ENCODE measurements at places on chromosomes 11 and 22. TPM values are rescaled to one million over a fixed set of nuclear protein-coding genes. Genes with fewer than 3 reads are reported as not detected.

Gene BARX2
- total RNA-seq: 0.51 TPM

Gene MYBPC3
- not detected for total RNA-seq

Gene SLC22A25
- total RNA-seq: not detected

Gene PGA3
- not detected for total RNA-seq

Gene TMEM86A
- total RNA-seq: 0.65 TPM

Gene CRYBB1
- total RNA-seq: not detected

Gene MMP27
- not detected for total RNA-seq

DNA sequence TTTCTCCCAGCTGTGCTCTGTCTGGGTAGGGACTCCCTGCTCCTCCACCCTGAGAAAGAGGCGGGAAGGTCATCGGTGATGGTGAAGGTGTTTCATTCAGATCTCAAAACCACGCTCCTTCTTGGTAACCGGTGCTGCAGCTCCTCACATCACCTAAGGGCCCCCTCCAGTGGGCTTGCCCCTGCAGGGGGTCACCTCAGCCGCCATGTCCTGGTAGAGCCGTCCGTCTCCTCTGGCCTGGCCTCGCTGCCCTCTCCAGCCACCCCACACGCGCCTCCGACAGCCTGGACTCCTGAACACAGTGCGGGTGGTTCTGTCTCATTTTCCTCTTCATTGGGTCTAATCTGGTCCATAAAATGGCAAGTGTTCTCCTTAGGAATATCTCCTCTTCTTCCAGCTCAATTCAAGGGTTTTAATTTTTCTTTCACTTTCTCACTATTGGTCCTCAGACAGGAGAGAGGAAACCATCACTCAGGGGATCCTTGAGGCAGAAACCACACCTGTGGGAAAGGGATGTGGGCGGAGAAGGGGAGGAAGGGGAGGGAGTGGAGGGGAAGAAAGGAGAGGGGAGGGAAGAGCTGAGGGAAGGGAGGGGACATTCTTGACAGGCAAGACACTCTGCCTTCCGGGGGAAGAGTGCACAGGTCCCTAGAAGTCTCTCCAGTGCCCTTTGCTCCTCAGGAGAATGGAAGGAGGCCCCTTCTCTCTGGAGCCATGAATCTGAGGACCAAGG lies 1338.4 kb downstream of the TBC1D22A start:
- DNase-seq: no peak

DNA sequence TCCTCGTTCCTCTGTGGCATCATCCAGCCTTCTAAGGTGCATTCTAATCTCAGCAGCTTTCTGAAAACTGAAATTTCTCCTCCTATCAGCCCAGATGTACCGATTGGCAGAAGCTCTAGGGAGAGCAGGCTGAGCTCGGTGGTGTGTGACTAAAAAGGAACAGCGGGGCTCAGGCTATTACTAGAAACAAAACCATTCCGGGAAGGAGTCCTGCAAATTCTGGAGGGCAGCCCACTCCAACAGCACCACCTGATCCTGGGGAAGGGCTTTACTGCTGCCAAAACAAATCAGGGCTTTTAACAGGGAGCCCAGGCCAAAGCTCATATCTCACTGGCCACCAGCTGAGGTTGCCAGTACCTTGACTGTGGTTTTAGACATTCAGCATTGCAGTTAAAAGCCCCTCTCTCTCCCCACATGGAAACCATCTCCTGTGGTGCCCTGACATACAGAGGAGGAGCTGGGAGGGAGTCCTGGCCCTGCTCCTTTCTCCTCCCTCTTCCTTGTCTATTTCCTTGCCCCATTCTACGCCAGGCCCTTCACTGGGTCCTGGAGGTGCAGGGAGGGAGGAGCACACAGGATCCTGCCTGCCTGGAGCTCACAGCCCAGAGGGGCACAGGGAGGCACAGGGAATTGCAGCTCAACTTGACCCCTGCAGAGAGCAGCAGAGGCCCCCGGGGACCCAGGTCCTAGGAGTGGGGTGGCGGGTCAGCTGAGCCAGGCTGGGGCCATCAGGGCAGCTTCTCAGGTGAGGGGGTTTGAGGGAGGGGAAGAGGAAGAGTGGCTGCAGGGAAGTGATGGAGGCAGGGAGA lies 889 bp downstream of the PLAAT4 start:
- DNase-seq: peak; percentile 43

DNA sequence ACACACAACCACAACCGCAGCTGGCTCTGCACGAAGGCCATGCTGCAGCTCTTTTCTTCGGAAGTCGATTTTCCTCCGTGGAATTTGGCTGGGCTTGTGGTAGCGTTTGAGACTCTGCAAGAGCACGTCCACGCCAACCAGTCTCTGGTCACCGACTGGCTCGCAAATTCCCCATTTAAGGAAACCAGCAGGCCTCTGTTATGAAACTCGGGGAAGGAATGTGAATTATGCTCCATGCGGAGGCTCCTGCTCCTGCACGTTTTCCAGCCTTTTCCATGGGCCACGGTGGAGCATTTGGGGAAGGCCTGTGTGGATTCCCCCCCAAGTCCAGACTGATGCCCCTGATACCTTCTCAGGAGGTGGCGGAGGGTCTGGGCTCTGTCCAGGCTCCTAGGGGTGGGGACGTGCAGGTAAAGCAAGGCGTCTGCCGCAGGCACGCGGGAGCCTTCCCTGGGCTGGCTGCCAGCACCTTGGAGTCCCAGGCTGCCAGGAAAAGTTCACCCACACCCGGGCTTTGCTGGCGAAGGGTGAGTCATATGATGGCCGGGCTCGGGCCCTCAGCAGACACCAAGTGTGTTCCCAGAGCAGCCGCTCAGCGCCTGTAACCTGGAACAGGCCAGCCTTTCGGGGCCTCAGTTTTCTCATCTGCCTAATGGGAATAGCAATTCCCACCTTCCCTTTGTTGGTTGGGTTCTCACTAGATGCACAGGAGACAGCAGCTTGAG lies 41.9 kb downstream of the LRP5 start:
- peak; percentile 94 for DNase-seq

DNA sequence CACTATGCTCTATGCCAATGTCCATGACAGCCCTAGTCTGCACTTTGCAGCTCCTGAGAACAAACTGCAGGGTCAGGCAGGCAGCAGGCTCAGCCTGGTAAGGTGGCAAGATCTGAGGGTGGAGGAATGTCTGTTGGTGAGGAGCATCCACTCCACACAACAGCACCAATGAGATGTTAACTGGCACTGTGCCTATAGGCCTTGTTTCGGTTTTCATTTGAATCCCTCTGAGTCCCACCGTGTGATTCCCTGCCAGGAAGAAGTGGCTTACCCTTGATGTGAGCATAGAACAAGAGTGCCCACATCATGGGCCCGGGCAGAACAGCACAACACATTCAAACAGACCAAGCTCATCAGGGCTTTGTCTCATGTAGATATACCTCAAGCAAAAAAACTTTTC lies 44.1 kb upstream of the CHRM4 start:
- no peak for DNase-seq

DNA sequence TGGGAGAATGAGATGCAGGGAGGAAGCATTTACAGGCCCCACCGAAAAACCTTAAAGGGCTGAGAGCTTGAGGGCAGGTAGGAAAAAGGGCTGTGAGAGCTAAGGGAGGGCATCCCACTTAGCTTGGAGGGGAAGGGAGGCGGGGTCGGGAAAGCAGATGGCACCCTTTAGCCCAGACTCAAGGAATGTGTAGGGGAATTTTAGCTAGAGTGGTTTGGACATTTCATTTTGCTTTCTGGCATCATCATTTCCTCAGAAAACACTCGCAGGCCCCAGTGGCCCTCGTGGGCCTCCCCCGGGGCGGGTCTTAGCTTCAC lies 846 bp upstream of the STIM1 start:
- no peak for DNase-seq

DNA sequence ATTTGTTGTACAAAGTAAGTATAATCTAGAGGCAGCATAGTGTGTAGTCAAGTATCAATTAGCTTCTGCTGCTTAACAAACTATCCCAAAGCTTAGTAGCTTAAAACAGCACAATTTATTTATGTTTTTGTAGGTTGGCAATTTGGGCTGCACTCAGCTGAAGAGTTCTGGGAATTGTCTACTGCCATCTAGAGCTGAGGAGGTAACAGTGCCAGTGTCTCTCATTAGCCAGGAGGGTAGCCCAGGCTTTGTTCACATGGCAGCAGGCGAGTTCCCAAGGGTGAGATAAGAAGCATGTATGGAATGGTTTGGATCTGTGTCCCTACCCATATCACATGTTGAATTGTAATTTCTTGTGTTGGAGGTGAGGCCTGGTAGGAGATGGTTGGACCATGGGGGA lies 45.8 kb upstream of the SLN start:
- no peak for DNase-seq

DNA sequence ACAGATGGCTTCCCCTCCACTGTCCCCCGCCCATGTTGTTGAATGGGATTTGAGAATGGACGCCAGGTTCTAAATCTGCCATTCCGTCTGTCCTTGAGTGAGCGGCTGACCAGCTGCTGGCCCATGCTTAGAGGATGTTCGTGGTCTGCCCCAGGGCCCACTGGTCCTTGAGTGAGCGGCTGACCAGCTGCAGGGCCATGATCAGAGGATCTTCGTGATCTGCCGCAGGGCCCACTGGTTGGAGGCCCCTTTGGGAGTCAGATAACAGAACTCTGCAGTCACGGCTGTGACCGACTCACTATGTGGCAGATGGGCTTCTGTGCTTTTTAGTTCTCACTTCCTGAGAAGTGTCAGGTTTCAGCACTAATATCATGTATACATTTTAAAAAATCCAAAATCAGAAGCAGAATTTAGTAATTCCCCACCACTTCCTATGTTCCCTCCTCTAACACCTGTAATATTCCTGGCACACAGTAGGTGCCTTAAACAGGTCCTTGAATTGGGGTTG lies 54.1 kb downstream of the MICAL3 start:
- DNase-seq: no peak

- DNase-seq: no peak
Measured at GRCh38 chr11:123330471-123330870, 99.6 kb upstream of the GRAMD1B start.

DNA sequence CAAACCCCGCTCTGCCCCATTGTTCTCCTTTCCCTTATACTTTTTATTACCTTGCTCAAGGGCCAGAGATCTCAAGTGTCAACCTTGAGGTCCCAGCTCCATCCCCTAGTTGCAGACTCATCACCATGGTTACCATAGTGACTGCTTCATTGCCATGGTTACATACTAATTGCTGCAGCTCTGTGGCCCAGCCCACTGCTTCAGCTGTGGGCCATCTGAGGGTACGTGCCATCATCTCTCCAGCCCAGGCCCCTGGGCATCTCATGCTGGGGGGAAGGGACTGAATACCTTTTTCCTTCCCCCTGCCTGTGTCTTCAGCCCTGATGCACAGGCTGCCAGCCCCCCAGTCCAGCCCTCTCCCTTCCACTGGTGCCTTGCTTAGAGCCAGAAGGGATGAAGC lies 22.2 kb downstream of the TREH start:
- DNase-seq: no peak

DNA sequence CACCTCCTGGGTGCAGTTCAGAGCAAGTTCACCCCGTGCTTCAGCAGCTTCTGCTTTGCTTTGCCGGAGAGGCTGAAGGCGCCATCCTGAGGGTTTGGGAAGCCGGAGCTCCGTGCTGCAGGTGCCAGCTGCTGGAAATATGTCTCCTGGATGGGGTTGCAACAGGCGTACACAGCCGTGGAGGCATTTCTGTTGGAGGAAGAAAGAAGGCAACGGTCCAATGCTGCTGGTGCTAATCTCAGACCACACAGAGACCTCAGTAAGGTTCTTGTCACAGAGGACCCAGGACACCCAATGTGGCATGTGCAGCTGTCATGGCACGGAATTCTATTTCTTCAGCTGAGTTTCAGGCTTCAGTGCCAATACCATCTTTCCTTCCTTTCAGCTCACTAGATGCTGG lies 24.2 kb downstream of the ASPHD2 start:
- no peak for DNase-seq

DNA sequence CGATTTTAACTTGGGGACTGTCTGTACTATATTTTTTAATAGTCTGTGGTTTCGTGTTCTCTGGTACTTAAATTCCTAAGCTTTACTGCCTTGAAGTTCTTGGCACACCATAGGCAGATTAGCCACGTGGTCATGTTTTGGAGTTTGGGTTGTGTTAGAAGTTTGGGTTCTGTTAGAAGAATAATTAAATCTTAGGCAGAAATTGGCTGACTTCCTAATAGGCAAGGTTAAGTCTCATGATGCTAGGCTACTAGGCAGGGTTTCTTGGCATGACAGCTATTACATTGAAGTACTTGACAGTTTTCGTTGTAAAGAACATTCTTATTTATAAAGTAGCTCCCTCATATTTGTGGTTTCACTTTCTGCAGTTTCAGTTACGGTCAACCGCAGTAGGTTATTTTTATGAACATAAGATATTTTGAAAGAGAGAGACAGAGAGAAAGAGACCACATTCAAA lies 30.0 kb upstream of the MMP7 start:
- DNase-seq: peak; percentile 59

GRCh38 chr22:19568337-19569275 lies 44.4 kb upstream of the CLDN5 start:
- DNase-seq: peak; percentile 58

DNA sequence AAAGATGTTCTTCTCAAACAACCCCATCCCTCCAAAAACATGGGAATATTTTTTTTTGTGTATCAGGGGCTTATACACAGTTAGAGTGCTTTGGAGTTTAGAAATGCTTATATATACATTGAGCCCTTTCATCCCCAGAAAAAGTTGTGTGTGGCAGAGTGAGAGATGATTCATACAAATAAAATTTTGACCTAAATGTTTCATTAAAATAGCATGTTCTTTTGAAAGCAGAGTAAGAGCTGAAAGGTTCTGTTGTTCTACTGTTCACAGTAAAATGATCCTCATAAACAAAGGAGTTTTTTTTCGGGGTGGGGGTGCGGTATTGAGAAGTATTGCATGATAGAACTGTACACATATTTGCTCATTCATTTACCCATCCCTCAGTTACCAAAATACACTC lies 512.4 kb downstream of the DLG2 start:
- DNase-seq: no peak

DNA sequence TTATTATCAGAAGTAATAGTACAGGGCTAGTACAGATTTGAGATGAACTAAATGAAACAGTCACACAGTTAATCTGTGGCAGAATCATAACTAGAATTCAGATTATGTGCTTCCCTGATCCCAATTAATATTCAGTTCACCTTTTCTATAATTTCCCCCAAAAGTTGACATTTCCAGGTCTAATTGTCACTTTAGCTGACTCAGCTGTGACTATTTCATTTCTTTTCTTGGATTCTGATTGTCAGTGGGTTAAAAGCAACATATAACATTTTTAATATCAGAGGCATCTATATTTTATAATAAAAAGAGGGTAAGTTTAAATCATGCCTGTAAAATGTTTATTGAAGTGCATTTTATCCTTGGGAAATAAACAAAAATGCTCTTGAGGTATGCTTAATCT lies 28.8 kb upstream of the SOX6 start:
- DNase-seq: no peak

GRCh38 chr11:134071306-134071705 lies 2.4 kb downstream of the JAM3 start:
- DNase-seq: no peak

GRCh38 chr22:20741634-20742581 lies 32.0 kb upstream of the SERPIND1 start:
- no peak for DNase-seq

DNA sequence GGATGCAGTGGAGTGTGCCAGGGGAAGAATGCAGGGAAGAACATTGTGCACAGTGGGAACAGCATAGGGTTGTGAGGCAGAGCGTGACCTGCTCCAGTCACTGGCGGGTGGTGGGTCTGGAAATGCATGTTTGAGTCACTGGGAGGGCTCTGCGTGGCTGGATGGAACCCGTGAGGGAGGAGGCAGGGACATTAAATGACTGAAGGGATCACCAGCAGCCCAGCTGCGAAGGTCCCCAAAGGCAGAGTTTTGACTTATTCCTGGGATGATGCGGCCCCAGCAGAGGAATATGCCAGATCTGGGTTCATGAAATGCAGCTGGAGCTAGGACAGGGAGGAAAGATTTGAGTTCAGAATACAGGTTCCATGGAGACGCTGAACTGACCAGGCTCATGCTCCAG lies 104.0 kb upstream of the FGF3 start:
- no peak for DNase-seq

Data from Daoy (cell line).